ENCODE measurements at places on chromosomes 3 and 15.

DNA sequence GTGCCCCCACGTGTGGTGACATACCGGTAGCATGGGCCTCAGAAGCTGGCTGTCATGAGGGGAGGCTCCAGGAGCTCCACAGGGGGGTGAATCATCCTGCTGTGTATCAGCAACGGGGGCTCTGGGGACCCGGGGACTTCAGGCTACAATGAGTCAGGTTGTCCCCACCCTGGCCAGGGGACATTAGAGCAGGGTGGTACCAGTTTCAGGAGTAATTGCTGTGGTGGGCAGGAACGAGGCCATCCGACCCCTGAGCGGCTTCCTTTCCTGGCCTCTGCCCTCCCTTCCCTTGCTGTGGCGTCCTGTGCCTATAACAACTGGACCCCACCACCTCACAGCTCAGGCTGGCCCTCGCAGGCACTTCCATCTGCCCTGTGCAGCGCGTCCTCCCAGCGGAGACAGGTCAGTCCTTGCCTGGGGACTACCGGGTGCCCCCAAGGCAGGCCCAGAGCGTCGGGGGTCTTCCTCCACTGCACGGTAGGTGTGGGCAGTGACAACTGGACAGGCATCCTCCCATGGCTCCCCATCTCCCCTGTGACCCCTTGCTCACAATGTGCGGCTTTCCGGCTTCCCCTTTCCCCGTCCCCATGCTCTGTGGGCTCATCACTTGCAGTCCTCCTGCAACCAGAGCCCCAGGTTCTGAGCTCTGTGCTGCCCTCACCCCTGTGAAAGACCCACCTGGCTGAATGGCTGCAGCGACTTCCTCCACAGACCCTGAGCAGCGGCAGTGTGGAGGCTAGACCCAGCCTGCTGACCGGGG, 57.0 kb downstream of the KLF15 start:
- no peak for DNase-seq

DNA sequence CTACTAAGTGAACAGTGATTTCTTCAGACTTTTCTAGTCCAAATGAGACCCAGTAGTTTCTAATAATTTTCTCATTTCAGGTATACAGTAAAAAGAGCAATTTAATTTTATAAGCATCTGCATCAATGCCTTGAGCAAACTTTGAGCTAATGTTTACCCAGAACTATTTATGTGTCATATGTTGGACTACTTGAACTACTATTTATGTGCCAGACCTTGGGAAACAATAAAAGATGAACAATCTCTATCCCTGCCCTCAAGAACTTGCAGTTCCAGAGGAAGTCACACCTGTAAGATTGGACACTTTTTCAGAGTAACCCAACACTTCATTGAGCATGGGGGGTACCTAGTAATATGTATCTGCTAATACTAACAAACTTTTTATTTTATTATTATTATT, 2.3 kb upstream of the UBE3A start:
- DNase-seq = no peak

- DNase-seq = no peak
Observed at GRCh38 chr3:167733961-167734497, 663 bp downstream of the PDCD10 start.

GRCh38 chr15:67335534-67336222, 81.1 kb downstream of the IQCH start:
- DNase-seq = no peak

DNA sequence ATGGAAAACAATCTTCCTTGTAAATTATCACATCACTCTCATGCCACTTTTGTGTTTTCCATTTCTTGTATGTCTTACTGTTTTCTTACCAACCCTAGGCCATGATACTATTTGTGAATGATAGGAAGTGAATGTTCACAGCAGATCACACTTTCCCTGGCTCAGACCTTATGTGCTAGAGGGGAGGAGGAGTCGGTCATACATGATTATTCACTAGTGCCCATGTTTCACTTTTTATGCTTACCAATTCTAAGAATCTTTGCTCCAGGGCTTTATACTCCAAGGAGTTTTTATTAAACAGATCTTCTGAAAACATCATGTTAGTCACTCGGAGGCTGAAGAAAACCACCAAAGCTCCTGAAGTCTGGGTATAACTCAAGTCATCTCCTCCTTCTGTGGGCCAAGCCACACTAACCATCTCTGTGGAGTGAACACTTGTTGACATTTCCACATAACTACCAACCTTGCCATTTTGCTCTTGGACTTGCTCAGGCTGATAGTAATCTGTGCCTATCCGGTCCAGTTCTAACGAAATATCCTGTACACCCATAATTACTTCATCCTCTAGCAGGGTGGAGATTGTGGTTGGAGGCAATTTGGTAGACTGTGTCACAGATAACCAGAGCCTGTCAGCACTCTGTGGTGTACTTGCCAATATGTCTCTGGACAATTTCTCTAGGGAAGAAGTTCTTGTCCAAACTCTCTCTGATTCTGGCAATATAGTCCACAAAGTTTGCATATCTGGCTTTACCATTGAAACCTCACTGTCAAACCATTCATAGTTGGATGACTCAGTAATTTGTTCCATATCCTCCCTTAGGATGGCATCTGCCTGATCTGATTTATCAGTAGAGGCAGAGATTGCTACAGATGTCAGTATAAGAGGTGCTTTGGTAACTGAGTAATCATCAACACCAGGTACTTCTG, 76.8 kb downstream of the IMPG2 start:
- DNase-seq = no peak
